ELR (cell line): ENCODE measurements at places on chromosomes 7 and 10.

DNA sequence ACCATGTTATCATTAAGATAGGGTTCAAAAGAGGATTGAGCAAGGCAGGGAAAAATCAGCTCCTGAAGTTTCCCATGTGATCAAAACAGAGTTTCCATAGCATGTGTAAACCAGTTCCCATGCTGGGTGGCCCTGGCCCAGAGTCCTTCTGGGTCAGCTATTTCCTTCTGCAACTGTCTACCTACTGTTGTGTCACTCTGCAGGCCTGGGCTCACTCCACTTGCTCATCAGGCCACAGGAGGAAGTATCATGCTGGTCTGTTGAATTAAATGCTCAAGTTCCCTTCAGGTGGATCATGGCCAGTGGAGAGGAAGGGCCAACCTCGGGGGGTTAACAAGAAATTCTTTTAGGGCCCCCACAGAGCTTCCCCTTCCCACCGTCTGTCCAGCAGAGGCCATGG is 104.7 kb downstream of the GFRA1 start:
- no peak for DNase-seq

- DNase-seq, result no peak
Measured at GRCh38 chr10:30420266-30420665, 13.7 kb upstream of the MAP3K8 start.

- DNase-seq, result no peak
Measured at GRCh38 chr7:6293202-6293601, 20.8 kb upstream of the CYTH3 start.

DNA sequence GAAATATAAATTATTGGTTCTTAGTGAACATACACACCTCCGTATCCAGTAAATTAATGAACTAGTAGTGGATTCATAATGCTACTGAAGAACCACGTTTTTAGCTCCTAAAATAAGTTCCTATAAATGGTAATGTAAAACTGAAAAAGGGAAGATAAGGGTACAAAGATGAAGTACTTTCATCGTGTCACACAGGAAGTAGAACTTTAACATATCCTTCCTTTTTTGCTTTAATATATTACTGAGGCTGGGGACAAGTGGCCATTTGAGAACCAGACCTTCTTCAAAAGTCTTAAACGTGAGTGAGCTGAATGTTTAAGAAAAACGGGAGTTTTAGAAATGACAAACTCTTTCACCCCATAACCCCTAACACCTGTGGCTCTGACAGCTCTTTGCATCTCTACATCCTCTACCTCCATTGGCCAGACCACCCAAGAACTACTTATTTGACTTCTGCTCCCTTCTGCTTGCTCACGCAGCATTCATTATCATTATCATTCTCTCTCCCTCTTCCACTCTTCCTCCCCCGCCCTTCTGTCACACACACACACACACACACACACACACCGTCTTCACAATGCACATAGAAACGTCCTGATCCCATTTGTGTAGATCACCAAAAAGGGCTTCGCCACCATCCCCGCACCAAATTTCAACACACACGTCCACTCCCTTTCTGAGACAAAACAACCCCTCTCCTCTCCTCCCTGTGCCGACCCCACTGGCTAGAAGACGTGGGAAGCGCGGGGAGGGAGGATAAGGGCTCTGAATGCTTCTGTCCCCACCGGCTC is 677 bp downstream of the SKAP2 start:
- DNase-seq, result peak; percentile 46

- no peak for DNase-seq
Measured at GRCh38 chr7:127821146-127821545, 169.2 kb downstream of the SND1 start.

GRCh38 chr7:116524609-116525297 is at the start of gene CAV1:
TSS of gene CAV1 (plus strand) at chr7:116525036. CDS start at chr7:116525063, 27 bp downstream.
- peak; percentile 96 for DNase-seq

- no peak for DNase-seq
Measured at GRCh38 chr10:103676058-103676785, 179.2 kb downstream of the SH3PXD2A start.
